Anterior cingulate cortex (tissue), 58 donors: ENCODE measurements at places on chromosomes 11 and 22.

DNA sequence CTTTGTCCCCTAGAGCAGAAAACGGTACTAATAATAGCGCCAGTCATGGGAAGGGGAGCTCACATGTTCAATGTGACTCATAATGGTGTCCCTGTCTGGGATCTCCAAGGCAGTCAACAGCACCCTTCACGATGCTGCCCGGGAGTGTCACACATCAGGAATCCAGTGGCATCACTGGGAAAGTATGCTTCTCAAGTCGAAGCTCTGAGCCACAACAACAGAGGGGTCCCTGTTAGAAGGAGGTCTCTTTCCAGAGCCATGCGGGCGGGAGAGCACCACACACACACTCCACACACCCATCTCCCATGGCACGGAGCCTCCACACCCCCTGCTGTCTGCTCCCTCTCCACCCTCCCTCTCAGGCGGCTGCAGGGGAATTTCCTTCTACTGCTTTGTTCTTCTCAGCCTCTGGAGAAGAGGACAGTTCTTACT lies 119.7 kb downstream of the ETS1 start:
- DNase-seq, result no peak

GRCh38 chr22:44159221-44159620 lies 21.5 kb upstream of the PARVG start:
- DNase-seq, result no peak

- no peak for DNase-seq
Observed at GRCh38 chr11:112166562-112166961, 610 bp upstream of the TEX12 start.

DNA sequence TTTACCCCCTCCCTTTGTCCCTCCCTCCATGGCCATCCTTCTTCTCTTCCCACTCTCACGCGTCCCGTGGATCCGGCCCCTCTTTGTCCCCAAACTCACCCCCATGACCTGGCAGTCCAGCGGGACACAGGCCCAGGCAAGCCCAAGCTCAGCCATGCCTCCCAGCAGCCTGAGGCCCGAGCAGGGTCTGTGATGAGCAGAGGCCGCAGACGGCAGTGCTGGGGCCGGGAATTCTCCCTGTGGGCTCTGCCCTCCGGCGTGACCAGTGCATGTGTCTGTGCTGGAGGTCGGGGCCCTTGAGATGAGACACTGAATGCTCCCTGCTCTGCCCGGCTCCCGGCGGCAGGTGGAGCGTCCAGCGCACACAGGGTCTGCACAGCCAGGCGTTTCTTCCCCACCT lies 237.9 kb downstream of the BRD1 start:
- no peak for DNase-seq

GRCh38 chr11:36790526-36790925 lies 192.5 kb upstream of the RAG2 start:
- DNase-seq, result no peak

DNA sequence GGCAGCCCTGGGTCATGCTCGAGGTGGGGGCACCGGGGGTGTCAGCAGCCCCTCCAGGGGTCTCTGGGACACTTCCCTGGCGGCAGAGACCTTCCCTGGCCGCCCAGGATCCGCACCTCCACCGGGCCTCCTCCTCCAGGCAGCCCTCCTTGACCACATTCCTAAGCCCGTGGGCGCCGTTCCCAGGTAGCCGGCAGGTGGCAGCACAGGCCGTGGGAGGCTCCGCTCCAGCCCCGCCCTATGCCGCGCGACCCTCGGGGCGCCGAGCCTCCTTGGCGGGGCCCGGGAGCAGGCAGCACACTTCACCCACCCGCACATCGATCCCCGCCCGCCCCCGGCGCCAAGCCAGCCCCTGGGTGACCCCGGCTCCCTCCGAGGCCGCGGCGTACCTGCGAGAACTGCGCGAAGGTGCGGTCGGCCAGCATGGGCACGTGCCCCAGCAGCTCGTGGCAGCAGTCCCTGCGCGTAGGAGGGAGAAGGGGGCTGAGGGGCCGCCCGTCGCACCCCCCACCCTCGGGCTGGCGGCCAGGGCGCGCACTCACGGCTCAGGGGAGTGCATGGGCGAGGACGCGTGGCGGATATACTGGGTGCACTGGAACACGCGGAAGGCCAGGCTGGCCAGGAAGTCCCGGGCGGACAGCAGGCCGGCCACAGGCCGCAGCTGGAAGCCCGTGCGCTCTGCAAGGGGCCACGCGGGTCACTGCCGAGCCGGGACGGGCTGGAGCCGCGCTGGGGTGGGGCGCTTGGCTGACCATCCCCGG lies 5.3 kb upstream of the INS start:
- DNase-seq, result no peak

- no peak for DNase-seq
Observed at GRCh38 chr11:289712-290620, 1.0 kb downstream of the PGGHG start.

DNA sequence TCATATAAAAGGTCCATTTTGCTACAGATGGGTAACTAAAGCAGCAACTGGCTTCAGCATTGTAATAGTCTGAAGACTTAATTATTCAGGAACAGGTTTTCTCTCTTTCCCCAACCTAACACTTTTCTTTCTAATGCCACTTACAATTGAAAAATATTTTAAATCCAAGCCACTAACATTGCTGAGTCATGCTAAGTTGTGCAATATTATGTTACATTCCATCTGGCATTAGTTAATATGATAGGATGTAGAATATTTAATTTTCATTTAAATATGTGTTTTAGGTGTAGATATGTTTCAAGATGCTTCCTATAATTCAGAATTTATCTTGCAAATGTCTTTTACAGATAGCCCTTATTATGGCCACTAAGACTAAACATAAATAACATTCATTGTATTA lies 98.6 kb downstream of the KIF18A start:
- no peak for DNase-seq

DNA sequence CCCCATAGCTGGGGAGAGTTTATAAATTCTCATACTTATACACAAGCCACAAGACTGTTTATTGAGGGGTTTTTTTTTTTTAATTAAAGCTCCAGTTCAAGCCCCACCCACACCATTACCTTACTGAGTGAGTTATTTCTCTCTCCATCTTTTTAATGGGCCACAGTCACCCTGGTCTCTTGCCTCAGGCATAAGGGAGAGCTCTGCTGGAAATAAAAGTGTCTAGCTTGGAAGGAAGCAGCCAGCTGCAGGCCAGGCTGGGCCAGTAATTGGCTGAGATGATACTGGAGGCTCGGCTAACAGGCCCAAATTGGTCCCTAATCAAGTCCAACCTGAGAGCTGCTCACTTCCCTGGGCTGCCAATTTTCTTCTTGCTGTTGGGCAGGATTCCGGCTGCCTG lies 174.1 kb downstream of the INSC start:
- no peak for DNase-seq

DNA sequence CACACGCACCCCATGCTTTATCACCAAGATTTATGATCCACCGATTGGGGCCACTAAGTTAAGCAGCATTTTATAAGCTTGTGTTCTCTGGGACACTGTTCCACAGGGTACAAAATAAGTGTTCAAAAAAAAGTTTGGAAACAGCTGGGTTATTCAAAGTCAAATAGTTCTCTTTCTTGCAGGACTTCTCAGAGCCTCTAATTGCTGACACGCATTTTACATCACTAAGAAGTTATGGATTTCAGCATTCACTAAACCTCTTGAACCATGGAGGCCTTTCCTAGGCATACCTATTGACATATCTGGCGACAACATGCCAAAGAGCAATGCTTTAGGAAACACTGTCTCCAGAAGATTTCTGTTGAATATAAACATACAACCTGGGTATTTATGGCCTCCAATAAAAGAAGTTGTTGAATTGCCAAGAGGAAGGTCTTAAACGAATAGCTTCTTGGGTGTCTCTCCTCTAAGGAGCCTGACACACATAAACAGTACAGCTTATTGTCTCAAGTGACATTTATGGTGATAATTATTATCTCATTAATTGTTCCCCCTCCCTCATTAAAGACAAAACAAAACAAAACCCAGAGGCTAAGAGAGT lies 147.1 kb upstream of the ARHGAP20 start:
- no peak for DNase-seq

DNA sequence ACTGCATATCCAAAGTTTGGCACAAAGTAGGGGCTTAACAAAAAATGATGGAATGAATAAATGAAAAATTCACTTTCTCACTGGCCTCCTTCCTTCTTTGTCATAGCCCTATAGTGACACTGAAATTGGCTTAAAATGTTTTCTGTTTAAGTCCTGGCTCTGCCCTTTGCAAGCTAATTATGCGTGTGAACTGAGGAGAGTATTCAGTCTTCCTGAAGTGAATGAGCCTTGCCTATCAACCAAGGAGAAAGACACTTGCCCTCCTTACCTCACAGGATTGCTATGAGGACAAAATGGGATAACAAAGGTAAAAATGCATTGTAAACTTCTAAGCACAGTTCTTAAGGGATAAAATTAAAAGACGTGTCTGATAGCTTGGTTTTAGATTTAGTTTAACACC lies 729.8 kb upstream of the ANO3 start:
- no peak for DNase-seq

DNA sequence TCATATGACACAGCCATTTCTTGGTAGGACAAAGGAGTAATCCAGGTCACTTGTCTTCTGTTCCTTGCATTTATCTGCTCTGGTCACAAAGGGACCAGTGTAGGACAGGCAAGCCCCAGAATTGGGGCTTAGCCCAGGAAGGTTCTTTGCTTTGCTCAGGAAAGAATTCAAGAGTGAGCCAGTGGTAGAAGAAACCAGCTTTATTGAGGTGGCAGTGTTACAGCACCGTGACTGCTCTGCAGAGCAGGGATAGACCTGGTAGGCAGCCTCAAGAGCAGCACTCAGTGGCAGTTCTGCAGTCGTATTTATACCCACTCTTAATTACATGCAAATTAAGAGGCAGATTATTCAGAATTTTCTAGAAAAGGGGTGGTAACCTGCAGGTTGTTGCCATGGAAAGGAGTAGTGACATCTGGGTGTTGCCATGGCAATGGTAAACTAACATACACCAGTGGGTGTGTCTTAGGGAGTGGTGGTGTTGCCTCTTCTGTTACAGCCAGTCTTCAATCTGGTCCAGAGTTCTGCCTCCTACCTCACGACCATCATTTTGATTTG lies 84.9 kb upstream of the RAB1B start:
- no peak for DNase-seq

DNA sequence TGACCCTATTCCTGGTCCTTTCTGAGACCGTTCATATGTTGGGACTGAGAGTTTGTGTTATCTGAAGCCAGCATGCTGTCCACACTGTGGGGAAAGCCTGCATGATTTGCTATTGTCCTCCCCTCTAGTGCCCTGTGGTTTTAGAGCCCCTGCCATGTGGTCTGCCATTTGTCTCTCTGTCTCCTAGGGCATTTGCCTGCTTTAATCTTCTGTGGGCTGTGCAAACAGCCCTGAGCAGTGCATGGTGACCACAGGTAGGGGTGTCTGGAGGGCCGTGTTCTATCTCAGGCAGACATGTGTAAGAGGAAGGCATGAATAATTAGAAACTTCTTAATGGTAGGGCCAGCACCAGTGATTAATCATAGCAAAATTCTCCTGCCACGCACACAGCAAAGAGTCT lies 23.0 kb downstream of the AMPD3 start:
- DNase-seq, result no peak

GRCh38 chr11:134691985-134692384 lies 279.9 kb upstream of the B3GAT1 start:
- no peak for DNase-seq

GRCh38 chr11:107929611-107930200 lies 1.5 kb downstream of the RAB39A start:
- no peak for DNase-seq

GRCh38 chr11:120832481-120833238 lies 191.2 kb upstream of the TBCEL start:
- peak; percentile 17 for DNase-seq

- no peak for DNase-seq
Observed at GRCh38 chr22:43884600-43885318, 7.1 kb downstream of the PNPLA5 start.
